Kidney (tissue), 22 donors: ENCODE measurements at places on chromosomes 1 and 21.

DNA sequence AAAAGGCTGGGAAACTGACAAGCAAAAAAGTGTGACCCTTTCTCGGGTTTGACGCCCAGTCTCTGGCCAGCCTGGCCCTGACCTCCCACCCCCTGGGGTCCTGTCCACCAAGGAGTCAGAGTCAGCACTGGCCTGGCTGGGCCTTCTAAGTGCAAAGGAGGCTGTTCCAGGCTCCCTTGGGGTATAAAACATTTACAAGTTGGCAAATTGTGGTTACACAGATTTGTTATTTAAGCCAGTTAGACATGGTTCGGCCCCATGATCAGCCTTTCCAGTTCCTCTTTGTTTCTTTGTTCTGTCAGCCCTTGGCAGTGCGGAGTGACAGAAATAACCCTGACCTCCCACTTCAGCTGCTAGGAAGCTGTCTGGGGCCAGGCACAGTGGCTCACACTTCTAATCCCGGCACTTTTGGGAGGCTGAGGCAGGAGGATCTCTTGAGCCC is 161.6 kb upstream of the RAB4A start:
- DNase-seq: peak; percentile 44

DNA sequence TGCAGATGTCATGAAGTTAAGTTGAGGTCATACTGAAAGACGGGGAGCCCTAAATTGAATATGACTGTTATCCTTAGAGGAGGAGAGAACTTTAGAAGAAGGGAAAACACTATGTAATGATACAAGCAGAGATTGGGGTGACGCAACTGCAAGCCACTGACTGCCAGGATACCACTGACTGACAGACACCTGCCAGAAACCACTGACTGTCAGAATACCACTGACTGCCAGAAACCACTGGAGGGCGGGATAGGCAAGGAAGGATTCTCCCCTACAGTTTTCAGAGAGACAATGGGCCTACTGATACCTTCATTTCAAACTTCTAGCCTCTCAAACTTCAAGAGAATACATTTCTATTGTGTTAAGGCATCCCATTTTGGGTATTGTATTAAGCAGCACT is 388.7 kb downstream of the USH2A start:
- DNase-seq: no peak

DNA sequence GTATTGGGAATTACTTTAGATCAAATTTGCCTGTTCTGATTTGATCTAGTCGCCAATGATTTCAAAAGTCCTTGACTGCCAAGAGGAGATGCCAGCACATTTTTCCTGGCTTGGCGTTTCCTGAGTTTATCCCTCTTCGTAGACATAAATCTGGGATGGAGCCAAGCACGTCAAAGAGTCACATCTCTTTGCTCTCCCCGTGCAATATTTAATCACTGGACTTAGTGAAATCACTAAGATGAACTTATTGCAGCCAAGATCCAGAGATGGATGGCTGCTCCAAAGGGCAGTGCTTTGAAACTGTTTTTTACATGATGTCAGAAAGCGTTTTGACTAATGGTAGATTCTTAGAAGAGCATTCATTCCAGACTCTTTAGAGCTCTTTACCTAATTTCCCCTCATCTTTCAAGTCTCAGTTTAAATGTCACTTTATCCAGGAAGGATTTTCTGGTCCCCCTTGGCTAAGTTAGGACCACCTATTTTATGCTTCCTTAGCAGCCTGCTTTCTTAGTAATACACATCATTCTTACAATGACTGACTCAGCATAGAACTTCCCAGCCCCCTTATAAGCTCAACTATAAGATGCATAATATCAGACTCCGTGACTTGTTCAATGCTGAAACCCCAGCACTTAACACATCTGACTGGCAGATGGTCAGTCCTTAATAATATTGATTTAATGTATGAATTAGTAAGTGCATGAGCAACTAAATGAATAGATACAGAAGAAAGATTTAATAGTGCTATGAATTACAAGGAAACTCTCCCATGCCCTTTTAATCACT is 94.4 kb upstream of the GREM2 start:
- DNase-seq: no peak

DNA sequence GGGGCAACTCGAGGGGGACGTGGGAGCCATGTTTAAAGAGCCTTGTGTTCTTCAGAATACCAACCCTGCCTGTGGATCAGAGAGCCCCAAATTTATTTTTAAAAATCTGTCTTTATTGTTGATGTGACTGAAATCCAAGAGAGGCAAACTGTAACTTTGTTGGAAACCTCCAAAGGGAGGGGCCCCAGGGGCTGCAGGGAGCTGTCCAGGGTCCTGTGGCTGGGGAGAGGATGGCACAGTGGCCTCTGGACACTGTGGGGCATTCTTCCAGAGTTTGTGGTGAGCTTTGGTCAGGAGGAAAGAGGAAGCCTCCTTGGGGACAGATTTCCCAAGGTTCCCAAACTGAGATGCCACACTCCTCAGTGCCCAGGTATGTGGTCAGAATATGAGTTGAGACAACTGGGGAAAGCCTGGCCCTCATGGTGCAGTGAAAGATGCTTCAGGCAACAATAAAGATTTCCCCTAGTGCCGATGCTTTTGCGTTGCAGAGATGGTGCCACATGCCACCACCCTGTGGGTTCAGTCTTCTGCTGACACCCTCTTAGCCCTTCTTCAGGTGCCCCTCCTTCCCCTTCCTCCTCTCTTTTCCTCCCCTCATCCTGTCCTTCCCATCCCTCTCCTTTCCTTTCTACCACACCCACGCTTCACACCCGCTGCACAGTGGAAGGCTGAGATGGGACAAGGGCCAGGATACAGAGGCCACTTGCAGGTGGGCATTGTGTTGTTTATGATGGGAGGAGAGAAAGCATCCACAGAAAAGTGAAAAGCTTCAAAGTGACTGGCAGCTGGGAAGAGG is 122.1 kb downstream of the UCK2 start:
- peak; percentile 59 for DNase-seq

DNA sequence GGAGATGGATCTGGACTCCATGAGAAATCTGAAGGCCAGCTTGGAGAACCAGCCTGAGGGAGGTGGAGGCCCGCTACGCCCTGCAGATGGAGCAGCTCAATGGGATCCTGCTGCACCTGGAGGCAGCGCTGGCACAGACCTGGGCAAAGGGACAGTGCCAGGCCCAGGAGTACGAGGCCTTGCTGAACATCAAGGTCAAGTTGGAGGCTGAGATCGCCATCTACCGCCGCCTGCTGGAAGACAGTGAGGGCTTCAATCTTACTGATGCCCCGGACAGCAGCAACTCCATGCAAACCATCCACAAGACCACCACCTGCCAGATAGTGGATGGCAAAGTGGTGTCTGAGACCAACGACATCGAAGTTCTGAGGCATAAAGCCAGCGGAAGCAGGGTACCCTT is 601.5 kb upstream of the ZP4 start:
- DNase-seq: no peak
